NCI-H2171 (cell line): ENCODE measurements at places on chromosomes 16 and 17.
A peak's percentile ranks its signal among the peaks of the same experiment; 100 is the strongest.

GRCh38 chr17:80082403-80083135, 18.8 kb upstream of the GAA start:
- peak; percentile 60 for DNase-seq

- peak; percentile 95 for DNase-seq
Observed at GRCh38 chr17:78140169-78141051, 5.8 kb upstream of the C17orf99 start.

- DNase-seq: peak; percentile 96
Observed at GRCh38 chr16:15643048-15643945, at the start of gene MARF1. TSS of gene MARF1 (minus strand) at chr16:15643154. CDS start at chr16:15639233, 3,921 bp downstream.

GRCh38 chr16:3147046-3147756, 12.4 kb downstream of the ZNF213 start:
- no peak for DNase-seq

GRCh38 chr17:35930211-35931065, at the start of gene RDM1:
TSS of gene RDM1 (minus strand) at chr17:35930773. CDS start at chr17:35930727, 46 bp downstream.
- peak; percentile 91 for DNase-seq

DNA sequence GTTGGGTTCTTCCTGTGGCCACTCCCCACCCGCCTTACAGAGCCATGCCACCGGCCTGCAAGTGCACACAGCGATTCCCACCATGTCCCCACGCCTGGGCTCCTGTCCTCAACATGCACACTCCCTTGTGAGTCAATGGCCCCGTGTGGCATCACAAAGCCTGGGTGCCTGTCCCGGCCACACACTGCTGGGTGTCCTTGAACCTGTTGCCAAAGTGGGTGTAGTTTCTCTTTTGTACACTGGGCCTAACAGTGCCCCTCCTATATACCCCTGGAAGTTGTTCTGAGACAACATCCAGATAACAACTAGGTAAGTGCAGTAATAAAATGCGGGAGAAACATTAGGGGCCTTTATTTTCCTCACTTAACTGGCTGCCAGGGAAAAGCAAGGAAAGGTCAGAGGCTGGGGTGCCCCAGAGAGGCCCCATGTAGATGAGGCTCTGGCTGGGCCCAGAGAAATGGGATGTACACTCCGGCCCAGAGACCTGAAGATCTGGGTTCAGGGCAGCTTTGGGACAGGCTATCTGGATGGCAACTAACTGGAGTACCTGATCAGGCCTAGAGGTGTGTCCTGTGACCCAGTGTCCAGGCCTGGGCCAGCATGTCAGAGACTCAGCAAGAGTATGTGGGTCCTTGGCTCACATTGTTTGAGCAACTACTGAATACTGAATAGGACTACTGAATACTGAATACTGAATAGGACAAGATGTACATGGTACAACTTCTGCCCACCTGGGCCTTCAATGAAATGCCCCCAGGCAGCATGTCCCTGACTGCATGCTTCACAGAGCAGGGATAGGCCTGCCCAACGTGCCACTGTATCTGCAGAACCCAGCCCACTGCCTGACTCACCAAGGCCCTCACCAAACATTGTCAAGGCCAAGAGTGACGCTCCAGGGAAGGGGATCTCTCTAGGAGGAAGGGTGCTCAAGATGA, 8.3 kb downstream of the ABCC3 start:
- DNase-seq: no peak

DNA sequence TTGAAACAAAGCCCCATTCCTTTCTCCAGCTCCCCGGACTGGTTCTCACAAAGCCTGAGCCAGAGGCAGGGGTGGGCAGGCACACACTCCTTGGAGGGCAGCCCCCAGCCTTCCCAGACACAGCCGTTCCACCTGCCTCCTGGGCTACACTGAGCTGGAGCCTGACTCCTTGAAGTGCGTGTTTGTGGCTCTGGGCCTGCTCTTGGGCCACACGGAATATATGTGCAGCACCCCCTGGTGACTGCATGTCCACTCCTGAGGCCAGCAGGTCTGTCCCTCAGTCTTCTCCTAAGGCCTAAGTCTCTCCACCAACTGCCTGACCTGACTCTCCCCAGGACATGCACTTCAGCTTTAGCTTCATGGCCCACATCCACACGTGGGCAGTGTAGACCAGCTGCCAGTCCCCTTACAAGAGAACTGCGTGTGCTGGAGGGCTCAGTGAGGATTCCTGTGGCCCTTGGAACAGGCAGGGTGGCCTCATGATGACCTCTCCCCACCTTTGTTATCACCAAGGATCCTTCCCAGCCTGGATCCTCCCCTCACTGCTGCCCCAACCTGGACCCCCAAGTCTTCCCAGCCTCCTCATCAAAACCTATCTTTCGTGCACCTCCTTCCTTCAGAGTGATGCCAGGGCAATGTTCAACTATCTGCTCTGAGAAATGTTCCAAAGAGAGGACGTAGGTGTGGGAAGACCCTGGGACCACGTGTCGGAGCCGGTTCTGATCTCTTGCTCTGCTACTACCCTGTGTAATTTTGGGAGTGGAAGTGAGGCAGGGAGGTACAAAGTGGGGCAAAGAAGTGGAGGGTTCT, 12.4 kb upstream of the SLC6A2 start:
- no peak for DNase-seq

GRCh38 chr17:35052241-35052610, 11.3 kb downstream of the RFFL start:
- no peak for DNase-seq

DNA sequence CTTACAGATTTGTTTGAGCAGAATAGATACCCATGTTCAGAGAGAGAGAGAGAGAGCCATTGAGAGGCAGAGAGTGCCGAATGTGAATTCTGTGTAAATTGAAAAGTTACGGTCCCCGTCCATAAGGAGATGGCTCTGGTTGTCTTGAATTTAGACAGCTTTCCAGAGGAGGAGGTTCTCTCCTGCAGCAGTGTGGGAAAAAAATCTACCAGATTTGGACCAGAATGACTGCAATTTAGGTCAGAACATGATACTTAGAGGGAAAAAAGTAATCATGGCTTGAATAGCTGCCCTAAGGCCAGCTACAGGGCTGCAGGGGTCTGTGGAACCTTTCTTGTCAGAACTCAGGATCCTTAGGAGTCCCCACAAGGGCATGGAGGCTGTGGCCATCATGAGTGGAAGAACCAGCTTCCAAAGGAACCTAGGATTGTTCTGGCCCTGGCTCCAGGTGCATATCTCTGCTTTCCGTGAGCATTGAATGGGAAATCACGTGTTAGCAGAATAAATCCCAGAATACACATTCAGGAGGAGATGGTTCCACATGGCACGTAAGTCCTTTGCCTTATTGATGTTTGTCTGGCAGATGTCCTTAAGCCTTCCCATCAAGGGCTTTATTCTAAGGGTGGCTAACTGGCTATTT, 13.0 kb downstream of the PITPNC1 start:
- no peak for DNase-seq

GRCh38 chr17:38602956-38603785, 2.6 kb downstream of the SRCIN1 start:
- no peak for DNase-seq

GRCh38 chr16:84592718-84593117, 25.2 kb downstream of the COTL1 start:
- no peak for DNase-seq

GRCh38 chr16:19172098-19172780, 4.2 kb downstream of the SYT17 start:
- no peak for DNase-seq
